NCI-H510A treated with DMSO at 0.1 percent for 48 hours (cell line): ENCODE measurements at places on chromosomes 12 and 14.

DNA sequence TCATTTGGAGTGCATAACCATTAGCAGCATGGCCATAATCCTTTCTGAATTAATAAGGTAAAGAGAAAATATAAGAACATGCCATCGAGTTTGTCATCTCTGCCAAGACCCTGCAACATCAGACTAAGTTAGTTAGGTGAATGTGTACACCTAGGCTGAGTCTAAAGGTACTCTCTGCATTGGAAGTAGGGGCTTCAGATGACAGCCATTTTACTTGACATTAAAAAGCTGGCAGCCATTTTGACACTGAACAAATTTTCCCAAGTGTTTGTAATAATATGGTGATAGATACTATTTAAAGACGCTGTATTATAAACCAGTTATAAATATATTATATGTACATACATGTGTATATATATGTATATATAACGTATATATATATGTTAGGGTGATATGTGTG is 79.0 kb downstream of the SUDS3 start:
- DNase-seq = no peak

DNA sequence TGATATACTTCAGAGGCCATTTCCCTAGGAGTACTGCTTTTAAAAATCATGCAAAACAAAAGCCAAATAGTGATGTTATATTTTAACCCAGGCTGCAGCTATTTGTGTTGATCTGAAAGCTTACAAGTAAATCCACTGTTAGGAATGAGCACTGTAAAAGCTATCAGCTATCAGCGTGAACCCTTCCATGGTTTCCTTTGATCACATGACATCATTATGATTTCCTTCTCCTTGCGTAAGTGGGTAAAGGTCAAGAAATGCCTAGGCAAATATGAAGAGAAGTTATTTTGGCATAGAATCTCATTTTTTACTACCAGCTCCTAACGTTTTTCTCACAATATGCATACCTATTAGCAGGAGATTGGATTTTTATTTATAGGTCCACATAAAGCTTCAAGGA is 48.6 kb upstream of the CATSPERB start:
- no peak for DNase-seq

DNA sequence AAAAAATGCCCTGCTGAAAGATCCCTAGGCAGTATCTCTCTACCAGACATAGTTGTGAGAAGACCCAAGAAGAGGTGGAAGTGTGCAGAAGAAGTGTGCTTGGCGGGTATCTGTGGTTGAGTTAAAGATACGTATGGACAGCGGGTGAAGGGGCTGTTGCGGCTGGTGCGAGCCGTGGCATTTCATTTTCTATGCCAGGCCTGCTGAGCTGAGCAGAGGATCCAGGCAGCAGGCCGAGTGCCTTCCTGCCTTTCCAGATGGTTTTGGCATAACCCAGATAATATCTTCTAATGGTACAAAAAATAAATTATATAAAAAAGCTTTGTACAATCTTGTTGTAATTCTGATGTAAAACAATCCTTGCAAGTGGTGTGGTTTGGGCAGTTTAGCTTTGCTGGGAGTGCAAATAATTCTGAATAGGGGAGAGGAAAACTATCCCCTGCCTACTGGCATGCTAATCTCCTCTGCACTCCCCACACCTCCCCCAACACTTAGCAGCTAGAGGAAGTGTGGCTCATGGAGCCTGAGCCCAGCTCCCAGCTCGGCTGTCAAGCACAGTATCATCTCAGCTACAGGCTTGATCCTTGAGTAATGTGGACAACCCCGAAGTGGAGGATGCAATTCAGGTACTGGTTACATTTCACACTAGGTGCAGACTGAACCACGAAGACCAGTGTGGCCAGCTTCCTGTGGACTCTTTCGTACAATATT is 168.9 kb downstream of the VRK1 start:
- no peak for DNase-seq

GRCh38 chr12:46109343-46110222 is 119.2 kb upstream of the SCAF11 start:
- no peak for DNase-seq

- no peak for DNase-seq
Observed at GRCh38 chr12:60176891-60177290, 581.1 kb downstream of the SLC16A7 start.

GRCh38 chr12:24360461-24360860 is 411.0 kb upstream of the SOX5 start:
- DNase-seq = no peak

- DNase-seq = no peak
Observed at GRCh38 chr12:130770413-130771028, 54.4 kb upstream of the RIMBP2 start.

- no peak for DNase-seq
Observed at GRCh38 chr12:120399531-120399930, 30.6 kb upstream of the MSI1 start.

- peak; percentile 68 for DNase-seq
Observed at GRCh38 chr14:35747379-35747778, 61.7 kb downstream of the RALGAPA1 start.

DNA sequence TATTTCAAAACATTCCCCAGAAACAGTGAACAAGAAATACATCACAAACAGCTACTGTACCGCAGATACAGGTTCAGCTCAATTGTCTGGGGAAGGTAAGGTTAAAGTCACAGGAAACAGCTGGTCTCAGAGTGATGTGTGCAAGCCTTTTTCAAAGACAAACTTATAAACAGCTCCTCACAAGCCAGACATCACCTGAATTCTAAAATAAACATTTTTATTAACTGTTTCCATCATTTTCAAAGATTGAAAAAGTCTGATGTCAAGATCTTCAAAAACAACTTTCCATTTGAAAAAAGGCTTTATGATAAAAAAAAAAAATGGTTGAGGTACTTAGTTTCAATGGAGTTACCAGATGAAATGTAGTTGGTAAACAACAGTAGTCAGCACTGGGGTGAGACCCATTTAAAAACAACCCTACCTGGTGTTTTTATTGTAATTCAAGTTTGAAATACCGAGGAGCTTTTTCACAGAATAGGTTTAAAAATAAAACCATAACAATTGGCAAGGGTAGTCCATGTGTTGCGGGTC is 4.0 kb downstream of the BTG1 start:
- peak; percentile 24 for DNase-seq

GRCh38 chr14:99359906-99360305 is 87.9 kb upstream of the BCL11B start:
- DNase-seq = no peak

DNA sequence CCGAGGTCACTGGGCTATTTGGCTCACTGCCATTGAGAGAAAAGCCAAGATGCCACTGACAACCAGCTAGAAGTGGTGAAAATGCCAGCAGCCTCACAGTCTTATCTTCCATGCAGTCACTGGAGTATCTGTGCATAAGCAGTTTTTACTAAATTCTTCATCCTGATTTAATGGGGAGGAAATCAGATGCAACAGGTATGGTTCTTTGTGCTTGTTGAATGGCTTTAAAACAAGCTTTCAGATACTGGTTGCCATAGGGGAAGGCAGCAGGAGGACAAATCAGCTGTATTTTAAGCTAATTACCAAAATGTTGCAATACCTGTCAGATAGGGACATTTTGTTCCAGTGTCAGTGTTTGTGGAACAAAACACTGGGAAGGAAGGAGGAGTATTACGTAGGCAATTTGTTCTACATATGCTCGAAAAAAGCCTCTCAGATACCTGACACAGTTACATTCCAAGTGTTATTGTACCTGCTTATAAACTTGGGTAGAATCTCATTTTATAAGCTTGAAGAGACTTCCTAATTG is 54.1 kb upstream of the ARHGAP5 start:
- DNase-seq = no peak

DNA sequence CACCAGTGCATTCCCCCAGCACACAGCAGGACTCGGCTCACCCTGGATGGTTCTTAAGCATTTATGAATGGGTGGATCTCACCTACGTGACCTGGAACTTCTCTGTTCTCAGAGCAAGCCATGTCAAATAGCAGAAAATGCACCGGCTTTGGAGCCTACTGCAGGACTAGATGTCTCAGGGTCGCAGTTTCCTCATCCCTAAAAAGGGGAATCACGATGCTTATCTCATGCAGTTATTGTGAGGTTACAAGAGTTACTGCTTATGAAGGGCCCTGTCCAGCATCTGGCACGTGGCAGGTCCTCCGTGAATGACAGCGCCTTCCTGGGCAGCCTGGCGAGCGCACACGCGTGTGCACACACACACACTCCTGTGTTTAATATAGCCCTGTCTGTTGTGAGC is 128.5 kb downstream of the ETV6 start:
- DNase-seq = no peak

DNA sequence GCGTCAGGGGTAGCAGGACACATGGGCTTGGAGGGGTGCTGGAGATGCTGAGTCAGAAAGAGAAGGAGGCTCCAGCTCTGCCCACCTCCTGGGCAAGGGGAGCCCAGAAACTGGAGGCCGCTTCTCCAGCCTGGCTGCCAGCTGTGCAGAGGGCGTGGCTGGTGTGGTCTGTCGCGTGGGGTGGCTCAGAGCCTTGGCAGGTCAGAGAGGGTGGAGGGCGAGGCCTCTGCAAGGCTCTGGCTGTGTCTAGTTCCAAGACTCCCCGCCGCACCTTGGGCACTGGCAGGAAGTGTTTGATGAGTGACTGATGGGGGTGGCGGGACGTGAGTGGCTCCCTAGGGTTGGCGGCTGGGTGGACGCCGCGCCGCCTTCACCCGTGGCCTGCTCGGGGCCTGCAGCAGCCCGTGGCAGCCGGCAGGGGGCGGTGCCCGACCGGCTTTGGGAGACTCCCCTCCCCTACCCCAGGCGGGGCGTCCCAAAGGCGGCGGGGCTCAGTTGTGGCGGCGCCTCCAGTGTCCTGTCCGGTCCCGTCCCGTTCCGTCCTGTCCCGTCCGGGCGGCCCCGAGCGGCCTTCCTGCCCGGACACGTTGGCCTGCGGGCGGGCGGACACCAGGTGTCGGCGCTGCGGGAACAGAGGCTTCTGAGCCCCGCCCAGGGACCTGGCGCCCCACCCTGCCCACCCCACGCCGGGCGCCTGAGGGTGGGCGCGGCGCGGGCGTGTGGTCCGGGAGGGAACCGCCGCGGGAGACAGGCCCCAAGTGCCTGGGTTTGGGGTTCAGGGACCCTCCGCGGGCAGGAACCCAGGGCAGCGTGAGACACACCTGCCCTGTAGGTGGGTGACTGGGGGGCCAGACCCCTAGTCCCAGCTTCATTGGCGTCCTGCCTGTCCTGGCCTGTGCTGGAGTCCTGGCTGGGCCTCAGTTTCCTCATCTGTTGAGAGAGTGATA is 39.7 kb downstream of the KRT80 start:
- no peak for DNase-seq

GRCh38 chr14:68143341-68143841 is 323.8 kb downstream of the RAD51B start:
- DNase-seq = no peak

GRCh38 chr12:21774358-21775132 is at the start of gene KCNJ8:
Gene KCNJ8, minus strand, starts transcription at chr12:21774706. Its CDS starts 1,090 bp downstream, at chr12:21773616.
- peak; percentile 58 for DNase-seq

GRCh38 chr14:79786522-79786921 is 424.8 kb downstream of the DIO2 start:
- no peak for DNase-seq

- no peak for DNase-seq
Observed at GRCh38 chr14:72523424-72524294, 370.2 kb downstream of the DPF3 start.

DNA sequence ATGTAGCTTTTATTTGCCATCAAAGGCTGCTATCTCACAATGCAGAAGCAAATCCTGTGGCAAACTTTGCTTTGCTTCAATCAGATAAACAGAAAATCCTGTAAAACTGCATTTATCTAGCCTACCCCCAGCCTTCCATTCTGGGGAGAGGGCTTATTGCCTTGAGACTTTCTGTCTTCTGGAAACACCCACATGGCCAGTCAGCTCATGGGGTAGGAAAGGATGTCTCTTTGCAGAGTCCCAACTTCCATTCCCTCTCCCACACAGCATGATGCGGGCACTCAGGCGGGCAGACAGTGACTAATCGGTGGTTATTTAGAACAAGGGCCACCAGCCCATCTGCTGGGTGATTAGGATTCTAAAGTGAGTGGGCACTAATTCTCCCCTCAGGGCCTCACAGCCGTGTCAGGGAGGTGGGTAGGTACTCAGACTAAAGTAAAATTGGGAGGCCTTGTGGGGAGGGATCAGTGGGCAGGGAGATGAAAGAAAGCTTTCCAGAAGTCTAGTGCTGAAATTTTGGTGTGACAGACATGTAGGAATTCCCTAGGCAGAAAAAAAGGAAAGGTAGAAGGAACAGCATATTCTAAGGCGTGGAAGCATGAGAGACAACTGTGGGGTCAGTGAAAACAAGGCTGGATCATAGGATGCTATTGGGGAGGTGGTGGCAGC is 720.5 kb downstream of the VRK1 start:
- DNase-seq = no peak

GRCh38 chr12:51371295-51371953 is 19.8 kb downstream of the GALNT6 start:
- peak; percentile 75 for DNase-seq

GRCh38 chr12:59839514-59839913 is 243.7 kb downstream of the SLC16A7 start:
- no peak for DNase-seq

- DNase-seq = no peak
Observed at GRCh38 chr12:9027161-9028059, 38.1 kb downstream of the KLRG1 start.

DNA sequence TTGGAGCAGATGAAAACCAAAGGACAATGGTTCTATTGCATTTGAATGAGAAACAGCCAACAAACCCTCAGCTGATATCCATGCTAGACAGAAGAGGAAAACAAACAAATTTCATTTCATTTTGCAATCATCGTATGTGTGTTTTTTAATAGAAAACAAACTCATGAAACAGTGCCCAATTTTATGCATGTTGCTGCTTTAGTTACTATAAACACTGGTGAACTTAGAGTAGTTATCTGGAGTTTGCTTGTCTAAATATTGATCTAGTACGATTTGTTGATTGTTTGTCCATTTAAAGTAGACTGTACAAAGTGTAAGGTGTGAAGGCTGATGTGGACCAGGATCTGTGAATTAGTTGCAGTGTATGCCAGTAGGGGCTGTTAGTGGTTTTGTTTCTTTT is 166.6 kb downstream of the KITLG start:
- DNase-seq = no peak
